ENCODE measurements at places on chromosomes 3 and 15.

- no peak overlapping the region for H3K4me3 ChIP-seq
- no peaks in the 10 kb centered on the region for H3K4me1 ChIP-seq
- DNase-seq, result no peak
- H3K36me3 ChIP-seq, result no peaks in the 10 kb centered on the region
- peaks cover 3% of the 10 kb centered on the region for H3K27me3 ChIP-seq
- H3K27ac ChIP-seq, result no peak overlapping the region
Observed at GRCh38 chr15:73355612-73356265, 13.0 kb downstream of the HCN4 start.

- H3K4me3 ChIP-seq, result no peak overlapping the region
- H3K4me1 ChIP-seq, result no peaks in the 10 kb centered on the region
- no peaks in the 10 kb centered on the region for H3K27me3 ChIP-seq
- no peak for DNase-seq
- H3K36me3 ChIP-seq, result no peaks in the 10 kb centered on the region
Observed at GRCh38 chr3:96294143-96294542, 520.3 kb upstream of the EPHA6 start.

DNA sequence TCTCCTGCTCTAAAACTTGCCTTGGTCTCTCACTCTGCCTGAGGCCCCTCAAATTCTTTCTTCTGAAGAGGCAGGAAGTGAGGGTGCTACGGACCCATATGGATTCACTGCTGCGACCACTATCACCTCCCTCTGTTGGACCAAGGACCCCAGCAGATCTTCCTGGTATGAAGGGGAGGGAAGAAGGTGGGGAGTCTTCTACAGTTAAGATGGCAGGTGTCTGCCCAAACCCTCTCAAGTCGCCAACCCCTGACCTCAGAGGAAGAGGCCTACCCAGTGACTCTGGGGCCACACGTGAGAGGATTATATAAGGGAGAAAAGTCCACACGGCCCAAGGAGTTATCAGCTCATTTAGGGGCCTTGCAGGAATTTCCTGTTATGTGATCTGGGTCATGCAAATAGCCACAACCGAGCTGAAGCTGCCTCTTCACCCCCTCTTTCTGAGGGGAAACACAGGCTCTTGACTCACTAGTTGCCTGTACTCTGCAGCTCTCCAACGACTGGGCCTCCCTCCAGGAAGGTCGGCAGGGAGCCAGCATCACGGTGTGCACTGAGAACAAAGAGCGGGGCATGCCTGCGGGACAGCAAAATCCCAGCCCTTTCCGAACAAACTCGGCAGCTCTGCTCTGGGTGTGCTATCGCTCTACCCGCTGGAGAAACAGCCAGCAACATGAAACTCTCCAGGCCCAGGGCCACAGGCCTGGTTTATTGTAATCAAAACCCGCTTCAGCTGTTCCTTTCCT, 116.0 kb downstream of the XXYLT1 start:
- H3K4me1 ChIP-seq, result peaks cover 6% of the 10 kb centered on the region
- no peaks in the 10 kb centered on the region for H3K27me3 ChIP-seq

DNA sequence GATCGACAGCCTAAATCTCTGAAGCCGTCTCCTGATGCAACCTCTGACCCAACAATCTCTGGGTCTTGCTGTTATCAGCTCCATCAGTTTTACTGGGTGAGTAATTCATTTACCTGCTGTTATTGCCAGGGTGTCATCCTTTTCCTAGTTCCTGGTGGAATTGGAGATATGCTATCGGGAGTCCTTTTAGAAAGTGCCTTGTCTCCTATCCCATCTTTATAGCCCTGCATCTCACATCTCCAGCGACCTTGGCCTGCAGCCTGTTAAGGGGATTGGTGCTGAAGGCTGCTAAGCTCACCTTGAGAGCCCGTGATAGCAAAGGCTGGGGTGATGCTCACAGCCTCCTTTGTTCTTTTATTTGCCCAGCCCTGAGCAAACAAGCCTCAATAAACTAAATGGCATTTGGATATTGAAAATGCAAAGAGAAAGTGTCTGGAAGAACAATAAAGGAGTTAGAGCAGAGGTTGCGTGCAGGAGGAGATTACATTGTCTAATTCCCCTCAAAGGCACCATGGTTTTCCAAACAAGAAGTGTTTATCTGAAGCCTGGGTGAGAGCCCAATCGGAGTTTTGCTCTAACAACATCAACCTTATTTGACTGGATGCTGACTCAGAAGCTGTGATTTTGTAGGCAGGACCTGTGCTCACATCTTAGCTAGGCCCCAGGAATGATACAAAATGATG, 101.8 kb downstream of the RPLP1 start:
- H3K27me3 ChIP-seq, result no peaks in the 10 kb centered on the region
- no peaks in the 10 kb centered on the region for H3K36me3 ChIP-seq
- no peak overlapping the region for H3K27ac ChIP-seq

DNA sequence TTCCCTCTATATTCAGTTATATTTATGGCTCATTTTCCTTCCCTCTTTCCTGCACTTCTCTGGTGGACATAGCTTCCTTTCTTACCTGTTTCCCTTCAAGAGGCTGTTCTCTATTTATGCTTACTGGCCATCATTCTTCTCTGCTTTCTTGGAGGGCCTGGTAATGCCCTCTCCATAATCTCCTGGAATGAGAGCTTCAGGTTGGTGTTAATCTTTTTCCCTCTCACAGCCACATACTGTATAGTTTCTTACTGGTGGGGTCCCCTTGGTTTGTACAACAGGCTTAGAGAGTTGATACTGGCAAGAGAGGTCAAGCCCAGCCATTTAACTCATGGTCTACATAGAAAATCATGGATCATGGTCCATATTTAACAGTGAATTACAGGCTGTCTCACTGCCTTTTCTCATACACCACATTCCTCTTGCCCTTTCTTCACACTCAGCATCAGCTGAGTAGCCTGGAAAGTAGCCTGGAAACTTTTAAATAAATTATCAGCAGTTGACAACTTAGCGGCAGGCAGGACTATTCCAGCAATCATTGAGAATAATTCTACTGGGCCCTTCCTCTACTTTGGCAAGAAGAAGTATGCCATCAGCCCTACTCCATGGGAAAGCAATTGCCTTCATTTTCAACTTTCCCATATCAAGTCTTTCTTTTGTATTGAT, 38.0 kb upstream of the DPH6 start:
- H3K27me3 ChIP-seq, result no peaks in the 10 kb centered on the region
- no peak overlapping the region for H3K27ac ChIP-seq
- no peak for DNase-seq
- no peak overlapping the region for H3K4me3 ChIP-seq
- no peaks in the 10 kb centered on the region for H3K4me1 ChIP-seq

- H3K27ac ChIP-seq, result no peak overlapping the region
- H3K27me3 ChIP-seq, result no peaks in the 10 kb centered on the region
- DNase-seq, result no peak
- H3K36me3 ChIP-seq, result no peaks in the 10 kb centered on the region
- no peak overlapping the region for H3K4me3 ChIP-seq
- no peaks in the 10 kb centered on the region for H3K4me1 ChIP-seq
Observed at GRCh38 chr3:170735821-170736220, 134.2 kb downstream of the RPL22L1 start.

- no peaks in the 10 kb centered on the region for H3K36me3 ChIP-seq
- no peak overlapping the region for H3K4me3 ChIP-seq
- no peak for DNase-seq
- no peaks in the 10 kb centered on the region for H3K4me1 ChIP-seq
- H3K27ac ChIP-seq, result no peak overlapping the region
Observed at GRCh38 chr15:62348118-62348517, 183.0 kb upstream of the C2CD4B start.

DNA sequence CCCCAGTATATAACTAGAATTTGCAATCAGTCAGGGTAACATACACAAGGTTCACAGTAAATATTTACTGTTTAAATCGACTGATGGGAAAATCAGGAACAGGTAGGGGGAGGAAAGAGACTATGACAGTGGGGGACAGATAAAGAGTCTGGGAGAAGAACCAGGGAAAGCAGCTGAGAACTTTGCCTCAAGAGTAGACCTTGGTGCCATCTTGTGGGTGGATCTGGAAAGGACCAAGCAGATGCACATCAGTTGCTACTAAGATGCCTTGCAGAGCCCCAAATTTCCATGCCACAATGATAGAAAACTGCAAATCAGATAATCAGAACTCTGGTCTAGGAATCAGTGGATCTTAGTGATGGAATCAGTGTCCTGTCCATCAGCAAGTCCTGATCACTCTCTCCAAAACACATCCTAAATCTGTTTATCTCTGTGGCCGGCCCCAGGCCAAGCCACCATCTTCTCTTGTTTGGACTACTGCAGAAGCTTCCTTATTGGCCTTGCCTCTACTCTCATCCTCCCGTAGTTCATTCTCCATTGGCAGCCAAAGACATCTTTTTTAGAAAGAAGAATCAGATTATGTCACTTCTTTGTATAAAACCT, 62.7 kb downstream of the PDE8A start:
- peak; percentile 22 for DNase-seq
- H3K4me3 ChIP-seq, result no peak overlapping the region
- peaks cover 8% of the 10 kb centered on the region for H3K4me1 ChIP-seq
- no peaks in the 10 kb centered on the region for H3K27me3 ChIP-seq
- H3K27ac ChIP-seq, result no peak overlapping the region

DNA sequence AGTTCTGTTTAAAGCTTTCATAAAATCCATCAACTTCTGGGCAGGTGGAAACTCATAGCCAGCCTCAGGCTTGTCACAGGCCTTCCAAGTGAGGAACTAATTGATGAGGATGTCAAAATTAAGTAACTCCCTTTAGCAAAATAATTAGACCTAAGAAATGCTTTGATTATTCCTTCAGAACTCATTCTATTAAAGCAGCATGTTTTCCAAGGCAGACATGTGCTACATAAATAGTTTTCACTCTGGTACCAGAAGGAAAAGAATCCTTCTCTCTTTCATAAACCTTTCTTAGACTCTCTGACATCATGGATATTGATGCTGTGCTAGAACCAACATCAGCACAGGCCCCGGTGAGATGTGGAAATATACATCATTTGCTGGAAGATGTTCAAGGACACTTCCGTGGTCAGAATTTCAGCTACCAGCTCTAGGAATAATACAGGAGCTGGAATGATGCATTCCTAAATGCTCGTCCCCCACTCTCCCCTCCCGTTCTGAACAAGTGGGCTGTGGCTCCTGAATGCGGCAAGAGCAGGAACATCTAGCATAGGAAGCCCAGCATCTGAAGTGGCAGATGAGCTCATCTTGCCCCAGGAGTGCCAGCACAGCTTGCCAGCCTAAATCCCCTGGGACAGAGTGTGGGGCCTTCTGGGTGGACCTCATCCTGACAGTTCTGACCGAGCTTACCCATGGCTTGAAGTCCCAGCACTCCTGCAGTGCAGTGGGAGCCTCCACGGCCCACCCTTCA, 82.4 kb downstream of the WWTR1 start:
- H3K36me3 ChIP-seq, result no peaks in the 10 kb centered on the region
- no peaks in the 10 kb centered on the region for H3K27me3 ChIP-seq
- H3K4me1 ChIP-seq, result no peaks in the 10 kb centered on the region
- no peak for DNase-seq
- H3K27ac ChIP-seq, result no peak overlapping the region

DNA sequence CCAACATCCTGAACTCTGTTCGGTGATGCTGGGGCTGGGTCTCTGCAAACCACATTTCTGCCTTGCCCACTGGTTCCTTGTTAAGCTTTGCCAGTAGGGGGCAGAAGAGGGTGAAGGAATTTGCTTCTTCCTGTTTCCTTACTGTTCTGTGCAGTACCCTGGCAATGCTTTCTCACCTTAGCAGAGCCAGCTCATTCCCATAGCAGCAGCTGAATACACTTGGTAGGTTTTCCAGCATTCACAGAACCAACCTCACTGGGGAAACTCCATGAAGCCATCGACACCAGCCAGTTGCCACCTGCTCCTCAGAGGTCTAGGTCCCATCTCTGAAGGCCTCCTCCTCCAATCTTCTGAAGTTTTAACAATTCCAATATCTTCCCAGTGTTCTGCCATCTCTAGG, 308.4 kb downstream of the PDCD6IP start:
- no peak overlapping the region for H3K4me3 ChIP-seq
- no peaks in the 10 kb centered on the region for H3K36me3 ChIP-seq
- no peak for DNase-seq
- H3K4me1 ChIP-seq, result no peaks in the 10 kb centered on the region
- H3K27ac ChIP-seq, result no peak overlapping the region
- no peaks in the 10 kb centered on the region for H3K27me3 ChIP-seq

GRCh38 chr3:171813897-171814460, 3.7 kb upstream of the PLD1 start:
- H3K36me3 ChIP-seq, result no peaks in the 10 kb centered on the region
- H3K4me1 ChIP-seq, result peaks cover 10% of the 10 kb centered on the region
- H3K27ac ChIP-seq, result no peak overlapping the region
- no peak overlapping the region for H3K4me3 ChIP-seq
- DNase-seq, result no peak
- peaks cover 8% of the 10 kb centered on the region for H3K27me3 ChIP-seq

GRCh38 chr3:48433472-48434118, 3.7 kb upstream of the PLXNB1 start:
- peaks cover 4% of the 10 kb centered on the region for H3K36me3 ChIP-seq
- no peaks in the 10 kb centered on the region for H3K27me3 ChIP-seq
- H3K4me1 ChIP-seq, result peaks cover 25% of the 10 kb centered on the region
- DNase-seq, result peak; percentile 26

- no peaks in the 10 kb centered on the region for H3K27me3 ChIP-seq
- H3K4me3 ChIP-seq, result no peak overlapping the region
- no peak overlapping the region for H3K27ac ChIP-seq
Observed at GRCh38 chr3:69856965-69857705, 117.9 kb downstream of the MITF start.

DNA sequence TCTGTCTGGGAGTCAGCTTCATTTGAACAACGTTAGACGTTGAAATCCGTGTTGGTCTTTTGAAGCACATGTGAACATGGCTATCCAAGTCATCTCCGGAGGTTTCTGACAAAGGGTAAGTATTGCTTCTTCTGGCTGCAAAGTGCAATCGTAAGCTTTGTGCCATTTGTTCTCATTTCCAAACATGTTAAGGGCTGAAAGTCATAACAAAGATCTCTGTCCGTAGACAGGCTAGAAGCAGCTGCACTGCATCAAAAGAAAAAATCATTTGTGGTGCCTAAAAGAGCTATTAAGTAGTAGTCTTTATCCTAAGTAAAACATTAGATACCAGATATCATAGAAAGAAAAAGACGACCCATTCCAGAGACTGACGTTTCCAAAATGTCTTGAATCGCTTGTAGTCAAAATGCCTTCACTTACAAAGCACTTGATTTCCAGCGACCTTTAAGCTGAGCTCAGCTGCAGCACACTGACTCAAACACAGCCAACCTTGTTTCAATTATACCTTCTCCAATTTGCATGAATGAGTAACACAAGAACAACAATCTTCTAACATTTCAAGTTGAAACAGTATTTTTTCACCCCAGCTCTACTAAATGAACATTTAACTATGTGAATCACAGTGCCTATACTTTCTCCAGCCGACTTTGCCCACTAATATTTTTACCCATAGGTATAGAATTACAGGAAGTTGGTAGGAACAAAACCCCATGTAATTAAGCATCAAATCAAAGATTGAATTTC, 76.6 kb downstream of the NEDD4 start:
- H3K27ac ChIP-seq, result no peak overlapping the region
- no peak overlapping the region for H3K4me3 ChIP-seq
- no peak for DNase-seq
- no peaks in the 10 kb centered on the region for H3K27me3 ChIP-seq
- no peaks in the 10 kb centered on the region for H3K4me1 ChIP-seq

GRCh38 chr3:196141052-196141865, 59.4 kb upstream of the TFRC start:
- DNase-seq, result no peak
- H3K4me1 ChIP-seq, result no peaks in the 10 kb centered on the region
- H3K27me3 ChIP-seq, result no peaks in the 10 kb centered on the region
- peak overlapping the region; percentile 83 for H3K27ac ChIP-seq

- no peak overlapping the region for H3K4me3 ChIP-seq
- DNase-seq, result no peak
- H3K27ac ChIP-seq, result no peak overlapping the region
- no peaks in the 10 kb centered on the region for H3K27me3 ChIP-seq
- H3K4me1 ChIP-seq, result peaks cover 43% of the 10 kb centered on the region
- H3K36me3 ChIP-seq, result no peaks in the 10 kb centered on the region
Observed at GRCh38 chr3:30356866-30357753, 249.3 kb upstream of the TGFBR2 start.
